ENCODE measurements at places on chromosomes 12 and 14.
A peak's percentile ranks its signal among the peaks of the same experiment; 100 is the strongest.

DNA sequence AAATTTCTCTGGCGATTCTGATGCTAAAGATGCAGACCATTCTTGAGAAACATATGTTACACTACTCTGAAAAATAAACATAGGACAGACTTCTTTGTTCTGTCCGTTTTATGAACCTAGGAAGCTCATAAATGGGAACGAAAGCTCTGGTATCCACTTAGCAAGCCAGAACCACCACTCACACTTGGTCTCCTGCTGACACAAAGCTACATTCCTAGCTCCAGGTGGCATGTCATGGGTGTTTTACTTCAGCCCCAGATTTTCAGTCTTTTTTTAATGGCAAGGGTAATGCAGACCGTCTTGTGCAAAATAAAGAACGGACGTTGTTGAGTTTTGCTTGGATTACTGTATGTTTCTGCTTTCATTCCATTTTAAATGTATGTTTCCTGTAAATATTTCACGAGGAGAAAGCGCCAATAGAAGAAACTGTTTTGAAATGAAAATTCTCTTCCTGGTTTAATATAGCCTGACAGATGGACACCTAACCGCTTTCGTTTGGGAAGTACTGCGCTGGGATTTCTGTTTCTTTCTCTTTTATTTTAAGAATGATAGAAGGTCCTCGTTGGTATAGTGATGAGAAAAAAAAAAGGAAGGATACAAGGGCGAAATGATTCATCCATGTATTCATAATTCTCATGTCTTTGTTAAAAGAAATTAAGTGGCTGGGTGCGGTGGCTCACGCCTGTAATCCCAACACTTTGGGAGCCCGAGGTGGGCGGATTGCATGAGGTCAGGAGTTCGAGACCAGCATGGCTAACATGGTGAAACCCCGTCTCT is 871 bp upstream of the COQ5 start:
- peak; percentile 79 for DNase-seq

GRCh38 chr14:21070610-21071224 is 613 bp downstream of the ARHGEF40 start:
- DNase-seq, result peak; percentile 48

- DNase-seq, result peak; percentile 48
These were observed 7.9 kb downstream of the FOXN3 start for GRCh38 chr14:89408907-89409700.

DNA sequence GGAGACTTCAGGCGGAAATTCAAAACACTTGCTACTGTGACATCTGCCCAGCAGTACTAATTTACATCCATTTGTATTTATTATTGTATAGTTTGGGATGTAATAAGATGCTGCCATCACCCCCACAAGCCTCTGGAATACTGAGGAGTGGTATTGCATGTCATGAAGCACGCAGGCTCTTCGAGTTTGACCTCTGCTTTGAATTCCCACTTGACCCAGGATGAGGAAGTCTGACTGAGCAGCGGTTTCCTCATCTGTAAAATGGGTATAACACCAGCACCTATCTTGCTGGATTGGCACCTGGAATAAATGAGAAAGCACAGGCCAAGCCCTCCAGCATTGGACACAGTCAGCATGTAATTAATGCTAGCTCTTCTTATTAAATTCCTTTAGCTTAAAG is 116.0 kb upstream of the DIO3 start:
- no peak for DNase-seq

DNA sequence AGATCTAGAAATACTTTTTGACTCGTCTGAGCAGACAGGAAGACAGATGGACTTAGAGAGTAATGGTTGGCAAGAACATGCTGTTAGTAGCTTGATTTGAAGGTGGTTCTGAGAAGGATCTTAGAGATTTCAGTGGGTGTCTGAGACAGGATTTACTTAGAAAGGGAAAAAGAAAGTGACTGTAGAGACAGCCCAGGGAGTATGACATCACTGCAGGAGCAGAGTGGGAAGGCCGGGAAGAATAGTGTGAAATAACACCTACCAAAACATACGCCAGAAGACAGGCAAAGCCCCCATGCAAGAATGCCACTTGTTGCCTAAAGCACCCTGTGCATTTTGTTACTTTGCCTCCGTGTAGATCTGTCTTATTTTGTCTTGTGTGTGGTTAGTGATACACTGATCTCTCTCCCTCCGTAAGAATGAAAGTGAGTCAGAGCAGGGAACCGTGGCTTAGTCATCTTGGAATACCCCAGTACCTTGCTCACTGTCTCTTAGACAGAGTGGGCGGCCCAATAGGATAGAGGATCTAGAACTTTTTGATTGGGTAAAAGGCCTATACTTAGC is 161.3 kb upstream of the IFNG-AS1 start:
- peak; percentile 96 for DNase-seq
